ENCODE measurements at places on chromosomes 4 and X. TPM values are rescaled to one million over a fixed set of nuclear protein-coding genes. Genes with fewer than 3 reads are reported as not detected.

DNA sequence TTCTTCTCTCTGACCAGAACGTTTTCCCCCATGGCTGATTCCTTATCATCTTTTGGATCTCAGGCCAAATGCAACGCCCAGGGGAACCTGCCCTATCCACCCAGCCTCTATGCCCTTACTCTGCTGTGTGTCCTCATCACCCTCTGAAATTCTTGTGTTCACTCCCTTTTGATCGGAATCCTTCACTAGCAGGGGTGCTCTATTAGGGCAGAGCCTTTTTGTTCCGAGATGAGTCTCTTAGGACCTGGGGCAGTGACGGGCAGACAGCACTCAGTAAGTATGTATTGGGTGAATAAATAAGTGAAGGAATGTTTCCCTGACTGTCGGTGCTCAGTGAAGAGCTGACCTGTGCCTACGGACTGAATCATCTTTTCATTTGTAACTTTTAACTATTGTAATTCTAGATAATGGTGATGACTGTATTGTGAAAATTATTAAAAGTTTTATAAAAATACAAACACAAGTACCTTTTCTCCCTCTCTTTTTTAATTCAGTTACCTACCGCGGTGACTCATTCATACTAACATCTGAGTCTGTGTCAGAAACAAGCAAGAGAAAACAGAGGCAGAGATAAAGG is 4.8 kb upstream of the TENM3 start:
- no peak overlapping the region for H3K27ac ChIP-seq
- no peaks in the 10 kb centered on the region for H3K36me3 ChIP-seq
- H3K4me1 ChIP-seq = no peaks in the 10 kb centered on the region
- H3K27me3 ChIP-seq = no peaks in the 10 kb centered on the region

CAPN6 gene
- total RNA-seq = 2.3 TPM

DNA sequence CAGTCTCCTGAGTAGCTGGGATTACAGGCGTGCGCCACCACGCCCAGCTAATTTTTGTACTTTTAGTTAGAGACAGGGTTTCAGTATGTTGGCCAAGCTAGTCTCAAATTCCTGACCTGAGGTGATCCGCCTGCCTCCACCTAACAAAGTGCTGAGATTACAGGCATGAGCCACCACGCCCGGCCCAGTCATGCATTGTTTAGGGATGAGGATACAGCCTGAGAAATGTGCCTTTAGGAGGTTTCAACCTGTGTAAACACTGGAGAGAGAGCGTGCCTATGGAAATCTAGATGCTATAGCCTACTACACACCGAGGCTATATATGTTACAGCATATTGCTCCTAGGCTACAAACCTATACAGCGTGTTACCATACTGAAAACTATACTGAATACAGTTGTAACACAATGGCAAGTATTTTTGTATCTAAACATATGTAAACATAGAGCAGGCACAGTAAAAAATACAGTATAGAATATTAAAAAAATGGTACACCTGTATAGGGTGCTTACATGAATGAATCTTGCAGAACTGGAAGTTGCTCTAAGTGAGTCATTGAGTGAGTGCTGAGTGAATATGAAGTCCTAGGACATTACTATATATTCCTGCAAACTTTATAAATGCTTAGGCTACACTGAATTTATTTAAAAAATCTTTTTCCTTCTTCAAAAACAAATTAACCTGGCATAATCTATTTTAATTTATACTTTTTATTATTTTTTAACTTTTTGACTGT is 588.2 kb upstream of the ADGRL3 start:
- H3K27ac ChIP-seq = no peak overlapping the region
- no peaks in the 10 kb centered on the region for H3K36me3 ChIP-seq
- H3K4me3 ChIP-seq = no peak overlapping the region
- H3K27me3 ChIP-seq = no peaks in the 10 kb centered on the region

DNA sequence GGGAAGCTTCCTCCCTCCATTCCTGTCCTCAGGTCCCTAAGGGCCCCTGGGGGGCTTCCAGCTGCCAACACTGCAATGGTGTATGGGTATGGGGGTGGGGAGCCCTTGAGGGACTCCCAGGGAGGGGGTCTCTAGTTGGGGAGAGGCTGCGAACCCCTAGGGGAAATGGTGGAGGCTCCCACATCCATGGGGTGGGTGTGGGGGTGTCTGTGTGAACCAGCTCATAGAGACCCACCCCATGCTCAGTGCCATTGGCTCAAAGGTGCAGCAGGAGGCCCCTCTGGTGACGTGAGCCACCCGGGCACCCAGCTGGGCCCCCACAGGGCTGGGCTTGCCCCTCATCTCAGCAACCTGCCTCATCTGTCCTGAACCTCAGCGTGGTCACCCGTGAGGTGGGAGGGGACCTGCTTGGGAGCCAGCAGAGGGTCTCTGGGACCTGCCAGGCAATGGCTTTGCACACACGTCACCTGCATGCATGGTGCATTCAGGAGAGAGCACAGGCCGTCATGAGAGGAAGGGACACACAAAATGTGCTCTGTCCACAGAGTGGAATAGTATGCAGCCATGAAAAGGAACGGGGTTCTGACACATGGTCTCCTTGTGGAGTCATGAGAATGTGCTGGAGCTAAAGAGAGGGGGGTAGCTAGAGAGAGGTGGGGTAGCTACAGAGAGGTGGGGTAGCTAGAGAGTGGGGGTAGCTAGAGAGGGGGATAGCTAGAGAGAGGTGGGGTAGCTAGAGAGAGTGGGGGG is 22.7 kb upstream of the PLCXD1 start:
- H3K27ac ChIP-seq = no peak overlapping the region
- H3K4me3 ChIP-seq = no peak overlapping the region
- peak; percentile 0 for DNase-seq
- H3K4me1 ChIP-seq = peaks cover 15% of the 10 kb centered on the region
- H3K27me3 ChIP-seq = no peaks in the 10 kb centered on the region

DNA sequence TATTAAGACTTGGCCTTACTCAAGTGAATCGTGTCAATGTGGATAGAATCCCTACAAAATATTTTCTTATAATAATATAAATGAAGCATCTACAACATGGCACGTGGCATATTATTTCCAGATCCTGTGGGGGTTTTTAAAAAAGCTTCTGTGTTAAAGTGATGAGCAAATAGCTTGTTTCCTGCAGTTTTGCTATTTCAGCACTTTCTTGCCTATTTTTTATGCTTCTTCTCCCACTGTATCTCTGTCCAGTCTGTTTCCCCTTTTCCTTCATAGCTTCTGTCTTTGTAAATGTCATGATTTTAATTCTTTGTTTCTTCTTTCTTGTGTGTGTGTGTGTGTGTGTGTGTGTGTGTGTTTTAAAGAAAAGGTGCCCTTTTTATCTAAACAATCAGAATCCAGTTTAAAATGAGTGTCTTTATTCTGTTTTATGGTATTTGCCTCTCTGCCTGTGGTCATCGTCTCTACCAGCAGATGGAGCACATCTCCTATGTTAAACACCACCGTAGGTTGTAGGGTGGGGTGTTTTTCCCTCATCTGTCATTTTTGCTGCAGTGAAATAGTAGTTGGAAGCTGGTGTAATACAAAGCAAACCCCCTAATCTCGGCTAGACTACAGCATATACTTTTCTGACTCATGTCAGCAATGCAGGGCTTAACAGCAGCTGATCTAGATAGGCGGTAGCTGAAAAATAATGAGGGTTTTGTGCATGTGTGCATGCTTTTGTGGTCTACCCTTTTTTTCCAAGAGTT is 33.1 kb downstream of the FTHL17 start:
- H3K36me3 ChIP-seq = no peaks in the 10 kb centered on the region
- H3K27me3 ChIP-seq = no peaks in the 10 kb centered on the region
- DNase-seq = peak; percentile 33
- no peaks in the 10 kb centered on the region for H3K4me1 ChIP-seq
